ENCODE measurements at places on chromosomes 6 and 20.

GRCh38 chr6:73579851-73580246, 59.0 kb upstream of the EEF1A1 start:
- DNase-seq, result peak; percentile 66

GRCh38 chr6:5813625-5814027, 193.1 kb downstream of the NRN1 start:
- no peak for DNase-seq

GRCh38 chr20:25046736-25047666, 10.9 kb downstream of the ACSS1 start:
- DNase-seq, result no peak

DNA sequence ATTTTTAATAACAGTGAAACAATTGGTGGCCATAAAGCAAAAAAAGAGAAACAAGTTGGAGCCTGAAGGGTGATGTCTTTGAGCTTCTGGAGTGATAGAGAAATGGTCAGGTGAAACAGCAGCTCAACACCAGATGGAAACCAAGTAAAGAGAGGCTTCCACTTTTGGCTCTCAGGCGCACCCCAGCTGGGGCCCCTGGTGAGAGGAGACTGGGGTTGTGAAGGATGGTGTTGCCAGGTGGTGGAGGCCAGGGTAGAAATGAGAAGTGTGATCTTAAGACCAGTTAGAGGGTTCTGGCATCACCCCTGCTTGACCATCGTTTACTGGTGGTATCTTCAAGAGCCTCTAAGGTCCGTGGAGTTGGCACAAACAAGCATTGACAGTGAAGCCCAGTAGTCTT, 126.0 kb upstream of the AKIRIN2 start:
- DNase-seq, result no peak

- no peak for DNase-seq
Observed at GRCh38 chr6:20991910-20992309, 457.7 kb downstream of the CDKAL1 start.

DNA sequence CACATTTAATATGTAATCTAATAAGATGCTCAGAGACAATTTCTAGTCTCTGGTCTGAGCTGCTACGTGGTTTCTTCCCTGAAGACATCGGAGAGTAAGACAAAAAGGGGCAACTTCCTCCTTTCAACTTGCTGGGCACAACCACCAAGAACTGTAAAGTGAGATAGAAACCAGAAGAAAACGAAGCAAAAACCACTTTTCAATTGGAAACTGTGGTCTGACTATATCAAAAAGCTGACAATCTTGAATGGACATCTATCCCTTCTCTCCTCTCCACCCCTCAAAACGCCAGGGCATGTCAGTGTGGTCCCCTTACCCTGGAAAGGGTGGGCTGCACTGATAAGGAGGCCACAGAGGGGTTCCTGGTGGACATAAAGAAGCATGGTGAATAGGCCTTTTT, 269.1 kb downstream of the CD83 start:
- no peak for DNase-seq

DNA sequence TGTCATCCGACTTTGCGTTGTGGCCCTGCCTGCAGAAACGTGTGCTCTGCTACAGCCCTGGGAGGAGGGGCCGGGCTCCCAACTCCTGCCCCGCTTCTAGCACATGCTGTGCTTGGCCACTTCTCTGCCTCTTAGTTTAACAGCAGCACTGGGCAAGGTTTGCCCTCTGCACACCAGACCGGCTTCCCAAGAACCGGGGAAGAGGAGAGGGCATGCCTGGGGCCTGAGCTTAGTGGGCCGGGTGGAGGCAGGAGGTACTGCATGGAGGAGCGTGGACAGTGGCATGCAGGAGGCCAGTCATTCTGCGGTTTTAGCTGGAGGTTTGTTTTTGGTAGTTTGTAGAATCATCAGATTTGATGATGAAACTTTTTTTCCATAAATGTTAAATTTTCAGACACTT, 45.5 kb downstream of the CEP43 start:
- no peak for DNase-seq

DNA sequence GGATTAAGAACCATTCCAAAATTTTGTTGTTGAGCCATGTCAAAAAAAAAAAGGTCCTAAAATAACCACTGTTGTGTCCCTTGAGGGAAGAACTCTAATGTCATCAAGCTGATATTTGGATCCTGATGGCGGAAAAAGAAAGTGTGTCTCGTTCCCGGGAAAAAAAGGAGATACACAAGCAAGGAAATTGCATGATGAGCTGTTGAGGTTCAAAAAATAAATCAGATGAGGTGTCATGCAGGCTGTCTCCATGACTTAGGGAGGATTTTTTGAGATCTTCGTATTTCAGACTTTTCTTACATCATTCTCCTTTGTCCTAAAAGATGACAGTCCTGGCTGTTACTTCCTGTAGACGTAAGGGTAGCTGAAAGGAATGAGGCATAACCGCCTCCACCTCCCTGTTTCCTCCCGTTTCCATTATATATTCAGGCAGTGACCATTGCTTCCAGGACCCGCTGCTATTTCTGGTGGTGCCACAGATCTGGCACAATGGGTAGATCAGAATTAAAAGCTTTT, 117.3 kb upstream of the TNFAIP3 start:
- no peak for DNase-seq

- DNase-seq, result no peak
Observed at GRCh38 chr6:107703606-107704005, 120.5 kb downstream of the SCML4 start.

- no peak for DNase-seq
Observed at GRCh38 chr6:5235830-5236229, 24.9 kb downstream of the LYRM4 start.

- DNase-seq, result no peak
Observed at GRCh38 chr20:43842126-43843020, 72.3 kb upstream of the TOX2 start.

- no peak for DNase-seq
Observed at GRCh38 chr20:17108896-17109295, 117.9 kb upstream of the PCSK2 start.

Measured in C1 segment of cervical spinal cord (tissue), 14 donors.